HS-27A (cell line): ENCODE measurements at places on chromosomes 16 and 17.

GRCh38 chr17:8041249-8041928 is 2.5 kb downstream of the ALOX15B start:
- DNase-seq: peak; percentile 39

DNA sequence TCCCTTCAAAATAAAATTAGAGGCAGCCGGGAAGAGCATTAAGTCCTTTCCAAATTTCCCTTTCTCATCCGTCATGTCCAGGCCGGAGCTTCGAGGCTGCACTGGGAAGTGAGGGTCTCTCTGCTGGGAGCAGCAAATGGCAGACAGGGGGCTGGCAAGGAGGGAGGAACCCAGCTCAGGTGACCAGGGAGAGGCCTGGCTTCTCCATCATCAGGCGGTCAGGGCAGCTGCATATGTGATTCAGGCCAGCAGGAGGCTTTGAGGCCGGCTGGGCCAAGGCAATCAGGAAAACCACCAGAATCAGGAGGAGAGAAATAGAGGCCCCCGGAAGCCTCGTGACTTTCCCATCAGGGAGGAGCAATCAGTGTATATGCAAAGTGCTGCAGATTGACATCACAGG is 85.0 kb upstream of the RPL38 start:
- no peak for DNase-seq

- no peak for DNase-seq
Observed at GRCh38 chr17:20989481-20989880, 53.3 kb downstream of the USP22 start.

DNA sequence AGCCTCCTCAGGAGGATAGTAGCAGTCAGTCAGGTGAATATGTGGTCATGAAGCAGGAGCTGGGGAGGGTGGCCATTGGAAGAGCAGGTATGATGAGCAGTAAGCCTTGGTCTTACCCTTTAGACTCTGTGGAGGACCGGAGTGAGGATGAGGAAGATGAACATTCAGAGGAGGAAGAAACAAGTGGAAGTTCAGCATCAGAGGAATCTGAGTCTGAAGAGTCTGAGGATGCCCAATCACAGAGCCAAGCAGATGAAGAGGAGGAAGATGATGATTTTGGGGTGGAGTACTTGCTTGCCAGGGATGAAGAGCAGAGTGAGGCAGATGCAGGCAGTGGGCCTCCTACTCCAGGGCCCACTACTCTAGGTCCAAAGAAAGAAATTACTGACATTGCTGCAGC is 12.7 kb downstream of the SRCAP start:
- DNase-seq: no peak

GRCh38 chr17:62778990-62779681 is 29.0 kb downstream of the MARCHF10 start:
- DNase-seq: no peak

GRCh38 chr17:41705271-41705991 is 6.7 kb upstream of the GAST start:
- no peak for DNase-seq

DNA sequence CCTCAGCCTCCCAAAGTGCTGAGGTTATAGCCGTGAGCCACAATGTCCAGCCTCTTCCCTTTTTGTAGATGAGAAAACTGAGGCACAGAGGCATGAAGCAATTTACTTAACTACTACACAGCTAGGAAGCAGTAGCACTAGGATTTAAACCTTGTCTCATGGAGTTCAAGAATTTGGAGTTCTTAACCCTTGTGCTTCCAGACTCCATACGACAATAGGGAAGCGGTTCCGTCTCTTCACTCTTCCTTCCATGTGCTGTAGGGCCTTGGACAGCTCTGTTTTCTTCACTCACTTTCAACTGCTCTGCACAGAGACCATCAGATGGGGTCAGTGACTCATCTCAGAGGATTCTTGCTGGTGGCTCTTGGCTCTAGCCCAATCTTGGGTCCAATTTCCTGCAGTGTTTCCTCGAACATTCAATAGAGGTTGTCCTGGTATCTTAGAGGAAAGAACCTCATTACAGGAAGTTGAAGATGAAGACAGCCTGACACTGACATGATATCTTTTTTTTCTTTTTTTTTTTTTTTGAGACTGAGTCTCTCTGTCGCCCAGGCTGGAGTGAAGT is 19.3 kb downstream of the ITGAL start:
- DNase-seq: peak; percentile 76

DNA sequence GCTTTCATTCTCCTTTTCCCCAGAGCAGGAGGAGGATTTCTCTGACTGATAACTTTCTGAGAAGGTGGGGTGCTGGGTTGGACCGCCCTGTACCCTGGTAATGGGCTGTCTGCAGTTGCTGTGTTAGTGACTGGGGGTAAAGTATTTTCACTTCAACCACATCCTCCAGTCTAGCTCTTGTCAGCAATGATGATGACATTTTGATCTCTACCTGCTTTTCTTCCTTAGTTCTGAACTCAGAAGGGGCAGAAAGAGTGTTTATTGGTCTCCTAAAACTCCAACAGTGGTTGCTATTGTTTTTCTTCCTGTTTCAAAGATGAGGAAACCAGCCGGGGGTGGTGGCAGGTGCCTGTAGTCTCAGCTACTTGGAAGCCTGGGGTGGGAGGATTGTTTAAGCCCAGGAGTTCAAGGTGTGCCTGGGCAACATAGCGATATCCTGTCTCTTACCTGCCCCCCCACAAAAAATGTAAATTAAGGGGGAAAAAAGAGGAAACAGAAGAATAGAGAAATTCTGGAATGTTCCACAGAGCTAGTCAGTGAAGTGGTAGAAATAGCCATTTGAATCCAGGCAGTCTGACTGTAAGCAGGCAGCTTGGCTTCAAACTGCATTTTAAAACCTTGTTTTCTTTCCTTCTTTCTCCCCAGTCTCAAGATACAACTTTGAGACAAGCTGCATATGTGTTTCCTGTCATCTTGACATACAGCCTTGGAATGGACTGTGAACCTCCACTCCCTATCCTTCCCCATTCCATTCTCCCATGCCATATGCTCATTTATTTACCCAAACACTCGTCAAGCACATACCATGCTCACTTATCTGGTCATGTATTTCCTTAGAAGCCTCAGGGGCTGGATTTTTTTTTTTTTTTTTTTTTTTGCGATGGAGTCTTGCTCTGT is 3.3 kb upstream of the N4BP1 start:
- DNase-seq: no peak

GRCh38 chr17:44865231-44865660 is 17.6 kb downstream of the HIGD1B start:
- peak; percentile 11 for DNase-seq
